Activated naive CD8-positive, alpha-beta T cell treated with anti-CD3 and anti-CD28 coated beads, Interleukin-2, amount 50 U/mL, for 24 hours (primary cell): ENCODE measurements at places on chromosomes 5 and 9.

- DNase-seq: no peak
Observed at GRCh38 chr9:92638621-92639101, 31.3 kb downstream of the IPPK start.

- no peak for DNase-seq
Observed at GRCh38 chr5:140299056-140299455, 3.8 kb downstream of the PFDN1 start.

- no peak for DNase-seq
Observed at GRCh38 chr9:133608382-133608781, 807 bp downstream of the FAM163B start.

GRCh38 chr9:20854444-20854843 is 170.4 kb downstream of the FOCAD start:
- DNase-seq: no peak

GRCh38 chr9:126464694-126465441 is 138.2 kb downstream of the MVB12B start:
- no peak for DNase-seq

DNA sequence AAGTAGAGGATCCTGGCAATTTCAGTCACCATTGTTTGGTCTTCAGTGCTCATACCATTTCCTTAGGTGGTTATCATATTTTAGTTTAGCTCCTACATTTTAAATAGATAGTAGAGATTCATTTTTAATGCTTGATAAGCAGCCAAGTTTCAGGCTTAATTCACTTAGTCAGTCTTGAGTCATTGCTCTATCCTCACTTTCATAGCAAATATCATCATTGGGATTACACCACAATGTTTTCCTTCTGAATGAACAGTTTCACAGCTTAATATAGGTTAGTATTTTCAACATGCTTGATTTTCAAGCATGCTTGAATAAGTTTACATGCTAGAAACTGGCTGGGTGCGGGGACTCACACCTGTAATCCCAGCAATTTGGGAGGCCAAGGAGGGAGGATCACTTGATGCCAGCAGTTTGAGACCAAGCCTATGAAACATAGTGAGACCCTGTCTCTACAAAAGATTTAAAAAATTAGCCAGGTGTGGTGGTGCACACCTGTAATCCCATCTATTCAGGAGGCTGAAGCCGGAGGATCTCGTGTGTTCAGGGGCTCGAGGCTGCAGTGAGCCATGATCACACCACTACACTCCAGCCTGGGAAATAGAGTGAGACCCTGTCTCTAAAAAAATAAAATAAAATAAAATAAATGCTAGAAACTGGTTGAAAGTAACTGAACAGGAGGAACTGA is 339.9 kb downstream of the ADGRV1 start:
- DNase-seq: no peak

- DNase-seq: no peak
Observed at GRCh38 chr9:16197578-16198370, 644.9 kb downstream of the CCDC171 start.

DNA sequence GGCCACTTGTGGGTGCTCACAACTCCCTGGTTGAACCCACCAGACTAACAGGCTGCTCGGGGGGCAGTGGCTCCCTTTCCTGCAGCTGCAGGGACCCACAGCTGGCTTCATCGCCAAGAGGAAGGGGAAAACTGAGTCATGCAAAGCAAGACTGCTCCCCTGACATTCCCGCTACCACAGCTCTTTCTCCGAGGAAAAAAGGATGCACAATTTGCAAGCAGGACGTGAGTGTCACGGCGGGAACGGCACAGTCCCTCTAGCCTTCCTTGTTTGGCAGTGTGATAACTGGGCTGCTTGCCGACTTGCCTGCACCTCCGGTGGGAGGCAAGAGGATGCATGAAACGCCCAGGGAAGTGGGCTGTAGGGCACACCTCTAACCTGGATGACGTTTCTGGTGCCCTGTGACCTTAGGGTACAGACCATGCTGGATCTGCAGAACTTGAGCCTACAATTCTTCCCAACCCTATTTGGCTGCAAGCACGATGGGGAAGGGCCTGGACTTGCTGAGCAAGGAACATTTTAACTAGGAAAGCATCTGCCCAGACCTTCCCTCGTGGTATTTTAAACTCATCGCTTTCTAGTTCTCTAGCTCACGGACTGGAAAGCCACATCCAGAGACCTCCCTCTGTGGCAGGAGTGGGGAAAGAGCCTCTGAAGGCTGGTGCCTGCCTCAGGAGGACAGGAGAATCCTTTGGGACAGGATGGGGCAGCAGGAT is 7.8 kb downstream of the SH3PXD2B start:
- DNase-seq: no peak

- DNase-seq: no peak
Observed at GRCh38 chr9:1443450-1443849, 393.3 kb downstream of the DMRT2 start.

DNA sequence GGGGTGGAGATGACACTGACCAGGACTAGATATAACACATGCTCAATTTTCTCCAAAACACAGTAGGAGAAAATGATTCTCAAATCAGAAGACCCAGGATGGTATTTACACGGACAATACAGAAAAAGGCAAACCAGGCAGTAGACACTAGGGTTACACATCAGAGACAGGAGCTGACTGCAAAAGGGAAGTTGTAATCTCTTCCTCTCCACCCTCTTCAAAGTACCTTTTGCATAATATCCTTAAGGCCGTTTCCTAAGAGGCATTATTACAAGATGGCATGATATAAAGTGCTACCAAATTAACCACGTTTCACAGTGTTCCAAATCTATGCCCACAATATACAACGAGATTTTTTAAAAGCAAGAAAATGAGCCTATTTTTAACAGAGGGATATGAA is 39.2 kb downstream of the YIPF5 start:
- DNase-seq: no peak

DNA sequence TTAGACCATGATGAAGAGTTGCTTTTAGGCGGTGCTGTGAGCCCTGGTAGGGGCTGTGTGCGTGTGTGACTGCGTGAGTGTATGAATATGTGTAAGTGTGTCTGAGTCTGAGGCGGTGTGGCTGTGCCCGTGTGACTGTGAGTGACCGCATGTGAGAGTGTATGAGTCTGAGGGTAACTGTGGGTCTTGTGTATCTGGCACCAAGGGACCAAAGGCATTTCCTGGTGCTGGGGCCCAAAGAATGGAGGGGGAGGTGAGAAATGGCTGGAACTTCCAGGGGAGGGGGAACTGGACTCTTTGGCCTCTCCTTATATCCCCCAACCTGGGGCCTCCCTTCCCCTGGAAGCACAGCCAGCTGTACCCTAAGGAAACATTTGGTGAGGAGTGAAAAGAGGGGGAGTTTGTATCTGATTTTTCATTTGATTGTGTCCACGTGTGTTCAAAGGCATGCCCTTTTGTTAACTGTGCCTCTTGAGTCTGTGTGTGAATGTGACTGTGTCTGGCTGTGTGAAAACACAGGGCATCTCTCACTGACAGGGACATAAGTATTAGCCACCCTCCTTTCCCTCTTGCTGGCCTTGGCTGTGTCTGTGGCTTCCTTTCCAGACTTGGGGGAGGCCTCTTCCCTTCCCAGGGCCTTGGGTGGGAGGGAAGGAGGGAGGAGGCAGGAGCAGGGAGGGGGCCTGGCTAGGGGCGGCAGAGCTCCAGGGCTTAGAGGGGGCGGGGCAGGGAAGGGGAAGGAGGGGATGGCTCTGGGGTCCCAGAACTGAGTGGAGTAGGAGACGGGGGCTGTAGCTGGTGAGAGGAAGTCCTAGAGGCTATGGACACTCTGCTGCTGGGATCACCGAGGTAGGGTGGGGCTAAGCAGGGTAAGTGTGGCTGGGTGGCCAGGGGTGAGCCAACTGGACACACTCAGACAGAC is 1.4 kb downstream of the IL11RA start:
- no peak for DNase-seq

DNA sequence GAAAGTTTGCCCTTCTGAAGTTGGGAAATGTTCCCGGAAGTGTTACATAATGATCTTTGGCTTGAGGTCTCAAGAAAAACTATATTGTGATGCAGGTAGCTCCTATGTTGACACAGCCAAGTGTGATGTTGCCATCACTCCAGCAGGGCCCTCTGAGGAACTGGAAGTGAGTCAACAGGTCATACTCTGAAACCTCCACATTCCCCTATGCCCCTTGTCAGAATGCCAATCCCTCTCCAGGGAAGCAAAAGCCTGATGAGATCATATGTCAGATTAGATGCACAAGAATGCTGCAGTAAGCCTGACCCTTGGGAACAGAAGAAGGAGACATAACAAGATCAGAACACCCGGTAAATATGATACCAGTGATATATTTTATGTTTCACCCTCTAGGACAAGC is 66.8 kb upstream of the ITGA2 start:
- DNase-seq: no peak

- no peak for DNase-seq
Observed at GRCh38 chr5:136666970-136667620, 301.8 kb upstream of the TRPC7 start.

DNA sequence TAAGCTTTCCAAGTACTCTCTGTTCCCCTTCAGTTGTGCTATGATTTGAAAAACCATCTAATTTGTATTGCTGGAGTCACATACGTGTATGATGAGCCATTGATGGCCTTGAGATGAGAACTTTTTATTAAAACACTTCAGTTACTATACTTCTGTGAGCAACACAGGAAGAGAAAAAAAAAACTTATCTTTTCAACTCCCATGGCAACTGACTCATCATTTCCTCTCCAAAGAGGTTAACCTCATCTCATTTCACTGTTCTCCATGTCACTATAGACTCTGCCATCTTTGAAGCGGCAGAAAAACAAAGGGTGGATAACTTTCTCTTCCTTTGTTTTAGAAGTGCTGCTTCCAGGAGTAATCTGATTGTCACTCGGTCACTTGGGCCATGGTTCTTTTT is 104.3 kb upstream of the PCSK1 start:
- no peak for DNase-seq

GRCh38 chr5:8864053-8864452 is 681.8 kb downstream of the SEMA5A start:
- DNase-seq: no peak

DNA sequence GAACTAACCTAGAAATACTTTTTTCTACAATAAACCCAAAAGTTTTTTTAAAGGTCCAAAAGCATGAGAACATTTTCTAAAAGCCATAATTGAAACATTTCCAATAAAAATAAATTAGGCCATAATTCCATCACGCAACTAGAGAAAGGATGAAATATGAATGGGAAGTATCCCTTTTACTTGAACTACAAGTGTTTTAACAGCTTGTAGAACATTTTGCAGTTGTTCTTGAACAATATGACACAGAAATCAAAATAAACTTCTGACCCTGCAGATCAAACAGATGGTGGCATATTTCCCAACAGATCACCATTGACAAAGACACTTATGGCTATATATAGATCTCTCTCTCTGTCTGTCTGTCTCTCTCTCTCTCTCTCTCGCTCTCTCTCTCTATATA is 624.4 kb downstream of the PSAT1 start:
- DNase-seq: no peak

- DNase-seq: no peak
Observed at GRCh38 chr5:117888688-117889087, 1099.7 kb downstream of the DTWD2 start.

GRCh38 chr5:61232490-61233050 is 70.3 kb upstream of the SMIM15 start:
- no peak for DNase-seq

- no peak for DNase-seq
Observed at GRCh38 chr5:74275171-74275992, 365.1 kb downstream of the ENC1 start.

- peak; percentile 92 for DNase-seq
Observed at GRCh38 chr5:139392678-139393496, 2.0 kb downstream of the PROB1 start.

DNA sequence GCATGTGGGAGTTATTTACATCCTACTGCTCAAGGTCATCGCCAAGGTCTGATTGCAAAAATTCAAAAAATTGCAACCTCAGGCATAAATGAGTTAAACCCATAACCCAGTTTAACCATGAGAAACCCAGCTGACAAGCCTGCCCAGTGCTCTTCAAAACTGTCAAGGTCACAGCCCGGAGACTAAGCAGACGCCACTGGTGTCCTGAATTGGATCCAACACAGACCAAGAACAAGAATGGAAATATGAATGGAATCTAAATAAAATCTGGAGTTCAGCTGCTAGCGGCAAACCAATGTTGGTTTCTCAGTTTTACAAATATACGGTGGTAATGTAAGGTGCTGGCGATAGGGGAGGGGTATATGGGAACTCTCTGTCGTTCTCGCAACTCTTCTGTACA is 201.5 kb upstream of the MVB12B start:
- DNase-seq: no peak
